ENCODE measurements at places on chromosomes 1 and 21.

DNA sequence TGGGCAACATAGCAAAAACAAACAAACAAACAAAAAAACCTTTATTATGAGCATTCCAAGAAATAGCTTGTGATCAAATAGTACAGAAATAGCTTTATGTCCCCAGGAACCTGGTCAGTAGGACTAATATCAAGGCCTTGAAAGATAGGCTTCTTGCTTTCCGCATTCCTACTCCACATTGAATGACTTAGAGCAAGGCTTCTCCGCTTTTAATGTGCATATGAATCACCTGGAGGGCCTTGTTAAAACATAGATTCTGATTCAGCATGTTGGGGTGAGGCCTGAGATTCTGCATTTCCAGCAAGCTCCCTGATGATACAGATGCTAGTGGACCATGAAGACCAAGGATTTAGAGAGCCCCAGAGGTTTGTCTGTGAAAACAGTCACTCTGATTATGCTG lies 17.4 kb downstream of the PLEKHA6 start:
- DNase-seq: no peak

- no peak for DNase-seq
These were observed 99.5 kb upstream of the DUSP10 start for GRCh38 chr1:221841251-221841982.

- no peak for DNase-seq
These were observed 23.8 kb upstream of the DIPK1A start for GRCh38 chr1:92985101-92985500.

DNA sequence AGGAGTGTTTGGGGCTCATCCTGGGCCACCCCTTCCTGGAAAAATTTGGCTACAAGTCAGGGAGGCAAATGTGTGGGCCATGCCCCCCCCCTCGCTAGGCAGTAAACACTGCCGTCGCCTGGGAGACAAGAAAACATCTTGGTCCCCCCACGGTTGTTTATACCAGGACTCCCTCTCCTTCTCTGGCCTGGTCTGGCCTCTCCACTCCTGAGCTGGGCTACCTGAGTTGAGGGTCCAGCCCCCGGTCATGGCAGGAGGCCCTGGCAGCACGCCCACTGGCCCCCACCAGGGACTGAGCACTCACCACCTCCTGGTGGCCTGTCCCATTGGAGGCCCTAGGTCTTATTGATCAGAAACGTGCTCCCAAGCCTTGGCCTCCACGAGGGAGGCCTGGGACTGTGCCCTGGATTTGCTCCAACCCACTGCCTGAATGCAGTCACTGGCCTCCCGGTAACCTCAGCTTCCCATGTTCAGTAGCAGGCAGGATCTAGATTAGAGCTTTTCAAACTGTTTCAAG lies 15.8 kb downstream of the KCNQ4 start:
- no peak for DNase-seq

GRCh38 chr1:27993241-27993640 lies 33.5 kb downstream of the XKR8 start:
- no peak for DNase-seq

DNA sequence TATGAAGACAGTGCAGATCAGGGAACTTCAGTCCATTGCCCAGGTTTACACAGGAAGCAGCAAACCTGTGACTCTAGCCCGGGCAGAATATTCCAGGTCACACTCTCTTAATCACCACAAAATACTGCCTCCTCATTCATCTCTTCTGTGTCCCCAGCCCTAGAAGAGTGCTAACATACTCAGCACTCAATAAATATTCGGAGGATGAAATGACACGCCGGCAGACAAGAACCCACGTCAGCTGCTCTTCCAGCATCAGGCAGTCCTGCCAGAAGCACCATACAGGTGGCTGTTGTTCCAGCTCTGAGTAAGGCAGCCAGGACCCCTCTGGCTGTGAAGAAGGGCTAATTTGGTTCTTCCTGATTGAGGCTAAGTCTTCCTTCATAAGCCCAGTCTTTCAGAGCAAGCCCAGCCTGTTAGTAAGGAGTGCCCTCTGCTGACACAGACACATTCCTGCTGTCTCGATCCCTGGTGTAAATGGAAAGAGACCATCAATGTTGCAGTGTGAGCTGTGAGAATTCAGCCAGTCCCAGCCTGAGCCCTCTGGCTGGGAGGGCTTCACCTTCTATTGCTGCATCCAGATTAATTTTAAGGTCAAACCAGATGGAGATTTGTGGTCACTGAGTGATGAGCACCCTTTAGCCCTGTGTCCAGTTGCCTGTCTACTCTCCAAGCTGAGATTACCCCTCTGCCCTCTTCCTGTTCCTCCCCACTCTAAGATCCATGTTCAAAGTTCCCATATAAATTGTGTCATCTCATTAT lies 45.0 kb upstream of the KIRREL1 start:
- no peak for DNase-seq

- no peak for DNase-seq
These were observed 5.4 kb downstream of the MYOG start for GRCh38 chr1:203080456-203080855.

GRCh38 chr21:17044696-17045095 lies 468.1 kb upstream of the CXADR start:
- no peak for DNase-seq

DNA sequence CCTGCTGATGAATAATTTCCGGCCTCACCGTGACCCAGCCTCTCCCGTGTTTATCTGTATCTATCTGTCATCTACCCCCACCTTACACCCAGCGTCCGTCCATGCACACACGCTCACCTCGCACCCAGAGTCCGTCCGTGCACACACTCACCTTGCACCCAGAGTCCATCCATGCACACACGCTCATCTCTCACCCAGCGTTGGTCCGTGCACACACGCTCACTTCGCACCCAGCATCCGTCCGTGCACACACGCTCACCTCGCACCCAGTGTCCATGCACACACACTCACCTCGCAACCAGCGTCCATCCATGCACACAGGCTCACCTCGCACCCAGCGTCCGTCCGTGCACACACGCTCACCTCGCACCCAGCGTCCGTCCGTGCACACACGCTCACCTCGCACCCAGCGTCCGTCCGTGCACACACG lies 25.0 kb upstream of the COL18A1 start:
- DNase-seq: no peak

GRCh38 chr21:41338455-41338854 lies 21.9 kb downstream of the FAM3B start:
- no peak for DNase-seq

GRCh38 chr1:198228925-198229324 lies 72.1 kb downstream of the NEK7 start:
- DNase-seq: no peak

GRCh38 chr1:167077128-167077867 lies 12.9 kb downstream of the GPA33 start:
- DNase-seq: no peak

- no peak for DNase-seq
These were observed 1.0 kb downstream of the ST6GALNAC5 start for GRCh38 chr1:76868154-76868882.

- DNase-seq: no peak
These were observed 569 bp downstream of the TRABD2B start for GRCh38 chr1:47996406-47997226.

- DNase-seq: no peak
These were observed 127.8 kb downstream of the TMEM53 start for GRCh38 chr1:44546403-44547053.

GRCh38 chr1:7407544-7407895 lies 363.6 kb upstream of the VAMP3 start:
- DNase-seq: no peak

DNA sequence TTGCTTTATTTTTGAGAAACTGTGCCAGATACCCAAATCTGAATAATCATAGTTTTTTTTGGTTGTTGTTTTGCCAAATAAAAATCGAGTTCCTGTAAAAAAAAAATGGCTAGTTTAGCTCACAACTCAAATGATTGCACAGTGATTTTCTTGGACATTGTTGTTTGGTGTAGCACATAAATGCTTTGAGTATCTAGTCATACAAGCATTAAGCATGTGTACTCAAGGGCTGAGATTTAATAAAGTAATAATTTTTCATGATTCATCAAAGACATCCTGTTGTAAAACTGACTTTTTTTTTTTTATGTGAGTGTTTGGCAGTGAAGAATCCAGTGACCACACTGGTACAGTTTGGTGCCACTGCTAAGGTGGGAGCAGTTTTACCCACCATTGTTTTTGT lies 18.8 kb downstream of the ITSN1 start:
- DNase-seq: no peak

DNA sequence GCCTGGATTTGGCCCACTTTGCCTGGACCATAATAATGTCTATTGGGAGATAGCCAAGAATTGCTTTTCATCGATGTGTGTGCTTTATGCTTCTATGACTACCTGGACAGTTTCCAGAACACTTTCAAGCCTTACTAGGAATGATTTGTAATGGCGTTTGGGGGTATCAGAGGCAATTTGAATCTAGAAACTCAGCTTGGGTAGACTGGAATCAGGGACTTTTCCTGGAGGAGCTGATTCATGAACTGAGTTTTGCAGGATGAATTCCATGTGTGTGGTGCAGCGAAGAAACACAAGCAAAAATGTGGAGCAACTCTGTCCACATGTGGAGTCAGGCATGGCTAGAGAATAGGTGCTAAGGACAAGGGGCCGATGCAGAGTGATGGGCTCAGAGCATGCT lies 11.9 kb upstream of the TMEM61 start:
- DNase-seq: no peak

DNA sequence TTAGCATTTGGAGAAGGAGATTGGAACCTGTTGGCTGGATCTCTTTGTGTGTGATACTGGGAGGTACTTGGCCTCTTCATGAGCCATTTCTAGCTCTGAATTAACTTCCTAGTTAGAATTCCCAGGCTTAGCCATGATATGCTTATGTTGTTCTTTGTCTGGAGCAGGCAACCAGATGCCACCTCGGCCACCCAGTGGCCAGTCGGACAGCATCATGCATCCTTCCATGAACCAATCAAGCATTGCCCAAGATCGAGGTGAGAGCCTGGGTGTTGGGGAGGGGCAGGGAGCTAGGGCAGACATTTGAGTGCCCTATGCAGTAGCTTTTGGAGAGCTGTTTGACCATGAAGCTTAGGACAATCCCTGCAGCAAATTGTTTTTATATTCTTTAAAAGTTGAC lies 26.5 kb upstream of the PIGV start:
- no peak for DNase-seq

DNA sequence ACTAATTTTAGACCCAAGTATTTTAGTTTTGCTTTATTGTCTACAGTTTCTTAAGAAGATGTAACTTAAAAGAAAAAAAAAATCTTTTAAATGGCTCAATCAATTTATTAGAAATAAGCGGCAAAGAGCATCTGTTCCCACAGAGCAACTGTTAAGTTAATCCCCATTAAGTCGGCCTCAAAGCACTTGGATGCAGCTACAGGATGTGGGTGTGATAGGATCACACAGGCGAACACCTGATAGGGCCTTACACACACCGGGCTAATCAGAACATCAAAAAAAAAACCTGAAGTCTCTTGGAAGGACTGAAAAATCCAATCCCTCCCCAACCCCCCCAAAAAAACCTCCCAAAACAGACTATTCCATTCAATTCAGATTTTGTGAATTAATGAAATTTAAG lies 23.0 kb downstream of the APP start:
- no peak for DNase-seq

GRCh38 chr1:222739465-222739864 lies 2.5 kb downstream of the FAM177B start:
- no peak for DNase-seq

- DNase-seq: no peak
These were observed 19.1 kb downstream of the RCSD1 start for GRCh38 chr1:167648978-167649744.

GRCh38 chr21:39120876-39121599 lies 62.2 kb downstream of the PSMG1 start:
- DNase-seq: no peak

GRCh38 chr1:93567255-93567918 lies 114.2 kb downstream of the BCAR3 start:
- no peak for DNase-seq

DNA sequence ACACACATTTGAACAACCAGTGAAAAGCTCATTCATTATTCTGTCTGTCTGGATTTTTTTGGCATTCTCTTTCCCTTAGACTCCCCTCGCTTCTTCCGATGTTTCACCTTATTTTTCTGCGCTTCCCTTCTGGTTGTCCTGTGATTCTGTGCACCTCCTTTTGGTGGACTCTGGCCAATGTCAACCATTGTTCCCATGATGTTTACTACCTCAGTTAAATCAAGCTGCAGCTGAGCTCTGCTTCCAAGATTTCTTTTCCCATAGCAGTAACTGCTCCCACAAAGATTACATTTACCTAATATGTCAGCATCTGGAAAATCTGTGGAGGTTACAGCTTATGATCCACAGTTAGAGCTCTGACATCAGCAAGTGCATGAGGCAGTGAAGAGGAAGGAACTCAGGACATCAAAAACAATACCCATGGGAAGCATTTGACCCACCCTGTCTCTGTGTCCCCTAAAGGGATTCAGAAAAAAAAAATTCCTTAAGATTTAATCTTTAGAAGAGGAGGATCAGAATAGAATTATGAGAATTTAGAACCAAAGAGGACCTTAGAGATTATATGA lies 69.9 kb upstream of the ADAMTS5 start:
- no peak for DNase-seq

DNA sequence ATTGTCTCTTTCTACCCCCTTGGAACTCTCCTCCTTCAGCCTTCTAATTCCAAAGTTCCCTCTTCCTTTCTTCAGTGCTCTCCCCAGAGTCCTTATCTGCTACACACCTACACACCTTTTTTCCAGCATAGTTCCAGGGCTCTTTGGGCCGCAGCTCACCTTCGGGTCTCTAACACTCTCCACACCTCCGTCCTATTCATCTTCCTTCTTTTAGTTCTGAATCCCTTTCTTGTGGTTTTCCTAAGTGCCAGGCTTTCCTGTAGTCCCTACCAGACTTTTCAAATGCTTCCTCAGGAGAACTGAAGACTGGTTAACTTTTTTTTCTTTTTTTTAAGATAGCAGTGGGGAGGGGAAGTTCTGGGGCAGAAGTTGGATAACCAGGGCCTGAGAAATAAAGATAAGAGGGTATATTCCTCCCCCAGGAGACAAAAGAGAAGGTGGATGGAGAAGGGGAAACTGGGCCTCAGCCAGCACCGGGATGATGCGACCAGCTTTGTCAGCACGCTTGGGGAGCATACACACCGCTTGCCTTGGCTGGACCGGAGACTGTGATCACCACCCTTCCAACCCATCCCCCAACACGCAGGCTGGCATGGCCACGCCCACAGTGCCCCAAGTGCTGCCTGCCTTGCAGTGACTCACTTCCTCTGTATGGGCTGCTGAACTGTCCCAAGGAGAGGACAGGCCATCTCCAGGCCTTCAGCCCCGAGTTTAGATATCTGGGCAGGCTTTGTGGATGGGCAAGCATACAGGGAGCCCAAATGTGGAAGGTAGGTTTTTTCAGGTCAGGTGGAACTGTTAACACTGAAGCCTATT lies 2.5 kb upstream of the CERS2 start:
- peak; percentile 62 for DNase-seq

- no peak for DNase-seq
These were observed 32.3 kb upstream of the PRDM2 start for GRCh38 chr1:13667691-13668090.

Measured in naive thymus-derived CD8-positive, alpha-beta T cell (primary cell).